IPS DF 6.9 (cell line): ENCODE measurements at places on chromosomes 4 and X.
A peak's percentile ranks its signal among the peaks of the same experiment; 100 is the strongest.

- no peak for DNase-seq
- no peaks in the 10 kb centered on the region for H3K36me3 ChIP-seq
- H3K4me3 ChIP-seq, result no peak overlapping the region
- H3K27me3 ChIP-seq, result no peaks in the 10 kb centered on the region
- 0 out of 2 replicates have a peak, but pooled peaks cover 2% of the 10 kb centered on the region for H3K4me1 ChIP-seq
- H3K27ac ChIP-seq, result no peak overlapping the region
These were observed 23.3 kb upstream of the CRMP1 start for GRCh38 chr4:5916229-5916628.

GRCh38 chrX:119685225-119686066 is 7.5 kb downstream of the SEPTIN6 start:
- H3K27me3 ChIP-seq, result no peaks in the 10 kb centered on the region
- peaks cover 1% of the 10 kb centered on the region for H3K4me1 ChIP-seq
- DNase-seq, result no peak

GRCh38 chr4:10577018-10577417 is 107.5 kb downstream of the CLNK start:
- no peaks in the 10 kb centered on the region for H3K27me3 ChIP-seq
- H3K27ac ChIP-seq, result no peak overlapping the region
- DNase-seq, result no peak
- H3K4me1 ChIP-seq, result 0 out of 2 replicates have a peak, but pooled peaks cover 3% of the 10 kb centered on the region
- H3K36me3 ChIP-seq, result no peaks in the 10 kb centered on the region
- H3K4me3 ChIP-seq, result no peak overlapping the region

- H3K4me1 ChIP-seq, result peaks cover 3% of the 10 kb centered on the region; the same call in 1 of the 2 replicates
- DNase-seq, result no peak
- no peak overlapping the region for H3K4me3 ChIP-seq
- H3K27me3 ChIP-seq, result no peaks in the 10 kb centered on the region
- H3K36me3 ChIP-seq, result no peaks in the 10 kb centered on the region
- no peak overlapping the region for H3K27ac ChIP-seq
These were observed 88.2 kb upstream of the USP9X start for GRCh38 chrX:40996886-40997530.

GRCh38 chr4:2487632-2488031 is 18.7 kb downstream of the RNF4 start:
- H3K27me3 ChIP-seq, result no peaks in the 10 kb centered on the region
- no peaks in the 10 kb centered on the region; the same call in 1 of the 2 replicates for H3K4me1 ChIP-seq
- peaks cover 8% of the 10 kb centered on the region; the same call in 1 of the 2 replicates for H3K36me3 ChIP-seq
- no peak overlapping the region for H3K27ac ChIP-seq

DNA sequence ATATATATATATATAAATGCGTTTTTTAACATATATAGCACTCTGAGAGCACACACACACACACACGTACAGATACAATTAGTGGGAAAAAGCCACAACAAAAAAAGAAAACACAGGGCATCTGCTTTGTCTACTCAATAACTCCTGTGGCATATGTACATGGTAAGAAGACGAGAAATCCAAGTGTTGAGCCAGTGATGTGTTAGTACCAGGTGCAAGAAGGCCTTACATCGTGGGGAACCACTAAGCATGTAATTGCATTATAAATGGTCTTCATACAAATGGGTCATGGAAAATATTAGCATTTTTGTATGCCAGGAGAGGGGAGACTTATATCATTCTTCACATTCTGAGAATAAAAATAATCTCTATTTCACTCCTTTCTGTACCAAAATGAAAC is 62.7 kb upstream of the FAM47B start:
- no peak overlapping the region for H3K27ac ChIP-seq
- no peak overlapping the region for H3K4me3 ChIP-seq
- DNase-seq, result no peak
- no peaks in the 10 kb centered on the region for H3K36me3 ChIP-seq
- H3K27me3 ChIP-seq, result no peaks in the 10 kb centered on the region
- H3K4me1 ChIP-seq, result no peaks in the 10 kb centered on the region

- H3K4me1 ChIP-seq, result no peaks in the 10 kb centered on the region
- no peaks in the 10 kb centered on the region for H3K36me3 ChIP-seq
- no peak overlapping the region for H3K27ac ChIP-seq
- no peak for DNase-seq
- no peaks in the 10 kb centered on the region for H3K27me3 ChIP-seq
These were observed 285.3 kb downstream of the ANKRD50 start for GRCh38 chr4:124427095-124427767.

DNA sequence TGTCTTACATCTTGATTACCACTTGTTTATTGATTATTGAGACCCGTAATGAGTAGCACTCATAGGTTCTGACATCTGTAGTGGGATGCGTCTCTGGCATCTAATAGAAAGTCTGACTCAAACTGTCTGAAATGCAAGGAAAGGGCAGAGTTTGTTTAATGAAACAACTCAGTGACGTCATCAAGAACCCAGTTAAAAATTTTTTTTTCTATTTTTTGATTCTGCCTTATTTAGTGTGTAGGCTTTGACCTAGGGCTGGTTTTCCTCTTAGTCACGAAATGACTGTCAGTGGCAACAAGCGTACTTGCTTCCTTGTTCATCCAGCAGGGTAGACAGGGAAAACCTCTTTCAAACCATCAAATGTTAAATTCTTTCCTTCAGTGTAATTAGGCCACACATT is 3.1 kb upstream of the CDKL5 start:
- no peaks in the 10 kb centered on the region for H3K36me3 ChIP-seq
- H3K4me1 ChIP-seq, result no peaks in the 10 kb centered on the region
- no peak overlapping the region for H3K4me3 ChIP-seq
- no peak for DNase-seq
- no peaks in the 10 kb centered on the region for H3K27me3 ChIP-seq

DNA sequence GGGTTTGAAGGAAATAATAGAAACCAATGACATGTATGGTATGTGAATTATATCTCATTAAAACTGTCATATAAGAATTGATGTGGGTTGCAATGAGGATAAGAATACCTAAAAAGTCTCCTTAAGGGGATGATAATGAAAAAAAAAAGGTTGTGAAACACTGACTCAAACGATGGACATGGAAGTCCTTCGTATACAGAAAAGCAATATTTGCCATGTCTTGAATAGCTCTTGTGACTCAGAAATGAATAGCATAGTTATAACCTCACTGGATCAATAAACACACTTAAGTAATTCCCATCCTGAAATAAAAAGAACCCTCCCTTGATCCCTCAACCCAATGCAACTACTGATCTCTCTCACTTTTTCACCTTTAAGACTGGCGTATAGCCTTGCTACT is 89.7 kb downstream of the OPHN1 start:
- H3K4me1 ChIP-seq, result no peaks in the 10 kb centered on the region
- no peaks in the 10 kb centered on the region for H3K36me3 ChIP-seq
- H3K27me3 ChIP-seq, result no peaks in the 10 kb centered on the region
- H3K27ac ChIP-seq, result no peak overlapping the region
- H3K4me3 ChIP-seq, result no peak overlapping the region

- no peaks in the 10 kb centered on the region for H3K27me3 ChIP-seq
- no peak overlapping the region for H3K27ac ChIP-seq
- H3K36me3 ChIP-seq, result no peaks in the 10 kb centered on the region
- no peak for DNase-seq
- H3K4me1 ChIP-seq, result no peaks in the 10 kb centered on the region
These were observed 90.8 kb downstream of the AFF1 start for GRCh38 chr4:87025614-87026041.

- peaks cover 5% of the 10 kb centered on the region; the same call in 1 of the 2 replicates for H3K4me1 ChIP-seq
- no peaks in the 10 kb centered on the region for H3K27me3 ChIP-seq
- H3K36me3 ChIP-seq, result no peaks in the 10 kb centered on the region
- no peak overlapping the region for H3K27ac ChIP-seq
- no peak overlapping the region for H3K4me3 ChIP-seq
- DNase-seq, result no peak
These were observed 133.1 kb downstream of the AFAP1 start for GRCh38 chr4:7806338-7807090.

DNA sequence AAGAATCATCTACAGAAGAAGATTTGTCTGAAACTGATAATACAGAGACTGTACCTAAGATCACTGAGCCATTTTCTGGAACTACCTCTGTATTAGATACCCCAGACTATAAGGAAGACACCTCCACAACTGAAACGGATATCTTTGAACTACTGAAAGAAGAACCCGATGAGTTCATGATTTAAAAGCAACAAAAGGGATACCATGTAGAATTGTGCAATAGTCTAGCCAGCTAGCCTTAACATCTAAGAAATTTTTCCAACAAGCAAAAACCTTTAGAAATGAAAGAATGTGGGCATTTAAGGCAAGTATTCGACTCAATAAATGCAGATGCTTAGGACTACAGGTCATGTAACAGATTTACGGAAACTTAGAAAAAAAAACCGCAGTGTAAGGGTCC is 1.3 kb downstream of the CABS1 start:
- no peak for DNase-seq
- no peak overlapping the region for H3K4me3 ChIP-seq
- H3K36me3 ChIP-seq, result no peaks in the 10 kb centered on the region
- H3K4me1 ChIP-seq, result no peaks in the 10 kb centered on the region
- no peaks in the 10 kb centered on the region for H3K27me3 ChIP-seq
- H3K27ac ChIP-seq, result no peak overlapping the region

- H3K4me3 ChIP-seq, result no peak overlapping the region
- no peak for DNase-seq
- H3K36me3 ChIP-seq, result no peaks in the 10 kb centered on the region
- H3K27me3 ChIP-seq, result no peaks in the 10 kb centered on the region
- no peak overlapping the region for H3K27ac ChIP-seq
These were observed 36.3 kb downstream of the HTT-AS start for GRCh38 chr4:3037957-3038461.

GRCh38 chrX:47218920-47219815 is 687 bp downstream of the CDK16 start:
- no peak for DNase-seq
- no peaks in the 10 kb centered on the region for H3K27me3 ChIP-seq
- peak overlapping the region; percentile 93; the same call in 1 of the 2 replicates for H3K4me3 ChIP-seq
- peaks cover 27% of the 10 kb centered on the region for H3K36me3 ChIP-seq
- no peak overlapping the region for H3K27ac ChIP-seq

GRCh38 chr4:160403081-160403480 is 1300.2 kb downstream of the RAPGEF2 start:
- no peak overlapping the region for H3K4me3 ChIP-seq
- H3K27ac ChIP-seq, result no peak overlapping the region
- H3K36me3 ChIP-seq, result no peaks in the 10 kb centered on the region
